ENCODE measurements at places on chromosomes 6 and 20. TPM values are rescaled to one million over a fixed set of nuclear protein-coding genes. Genes with fewer than 3 reads are reported as not detected.

Gene WFDC5
- not detected for total RNA-seq

- peaks cover 19% of the 10 kb centered on the region for H3K36me3 ChIP-seq
- no peak overlapping the region for H3K4me3 ChIP-seq
- no peaks in the 10 kb centered on the region for H3K27me3 ChIP-seq
- peak; percentile 50 for DNase-seq
- peaks cover 12% of the 10 kb centered on the region for H3K4me1 ChIP-seq
- H3K27ac ChIP-seq = no peak overlapping the region
These were observed 37.3 kb downstream of the KIF3B start for GRCh38 chr20:32314768-32315167.

Gene C6orf58
- total RNA-seq = not detected

DNA sequence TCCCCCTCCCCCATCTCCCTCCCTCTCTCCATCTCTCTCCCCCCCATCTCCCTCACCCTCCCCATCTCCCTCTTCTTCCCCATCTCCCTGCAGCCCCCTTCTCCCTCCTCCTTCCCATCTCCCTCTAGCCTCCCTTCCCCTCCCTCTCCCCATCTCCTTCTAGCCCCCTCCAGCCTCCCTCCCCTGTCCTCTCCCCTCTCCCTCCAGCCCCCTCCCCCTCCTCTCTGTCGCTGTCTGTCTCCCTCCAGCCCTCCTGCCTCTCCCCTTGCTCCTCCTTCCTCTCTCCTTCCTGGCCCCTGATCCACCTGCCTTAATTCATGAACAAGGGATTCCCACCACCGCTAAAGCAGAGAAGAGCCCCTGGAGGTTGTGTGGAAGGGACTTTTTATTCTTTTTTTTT, 26.9 kb upstream of the CHMP4B start:
- no peak overlapping the region for H3K4me3 ChIP-seq
- H3K36me3 ChIP-seq = no peaks in the 10 kb centered on the region
- peaks cover 7% of the 10 kb centered on the region for H3K27me3 ChIP-seq
- no peak for DNase-seq
- H3K4me1 ChIP-seq = no peaks in the 10 kb centered on the region

GRCh38 chr6:166520905-166521834, 65.3 kb downstream of the RAMACL start:
- H3K4me1 ChIP-seq = peaks cover 13% of the 10 kb centered on the region
- no peak overlapping the region for H3K4me3 ChIP-seq
- peaks cover 19% of the 10 kb centered on the region for H3K36me3 ChIP-seq
- no peak overlapping the region for H3K27ac ChIP-seq

Gene RBPJL
- total RNA-seq = not detected

DNA sequence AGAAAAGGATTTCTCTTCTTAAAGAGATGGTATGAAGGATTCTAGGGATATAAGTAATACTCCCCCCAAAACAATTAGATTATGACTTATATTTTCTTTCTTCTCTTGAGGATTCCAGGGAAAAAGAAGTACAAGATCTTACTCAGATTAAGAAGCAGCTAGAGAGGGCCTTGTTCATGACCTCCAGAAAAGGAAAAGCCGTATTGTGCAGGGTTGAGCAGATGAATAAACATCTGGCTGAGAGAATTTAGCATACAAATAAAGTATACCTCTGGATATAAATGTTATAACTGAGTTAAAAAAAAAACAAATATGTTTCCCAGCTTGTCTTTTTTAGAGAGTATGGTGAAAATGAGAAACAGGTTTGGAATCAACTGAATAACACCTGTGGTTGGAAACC, 11.3 kb downstream of the MYO6 start:
- H3K27me3 ChIP-seq = no peaks in the 10 kb centered on the region
- no peak overlapping the region for H3K27ac ChIP-seq
- peaks cover 5% of the 10 kb centered on the region for H3K4me1 ChIP-seq
- no peak for DNase-seq

DNA sequence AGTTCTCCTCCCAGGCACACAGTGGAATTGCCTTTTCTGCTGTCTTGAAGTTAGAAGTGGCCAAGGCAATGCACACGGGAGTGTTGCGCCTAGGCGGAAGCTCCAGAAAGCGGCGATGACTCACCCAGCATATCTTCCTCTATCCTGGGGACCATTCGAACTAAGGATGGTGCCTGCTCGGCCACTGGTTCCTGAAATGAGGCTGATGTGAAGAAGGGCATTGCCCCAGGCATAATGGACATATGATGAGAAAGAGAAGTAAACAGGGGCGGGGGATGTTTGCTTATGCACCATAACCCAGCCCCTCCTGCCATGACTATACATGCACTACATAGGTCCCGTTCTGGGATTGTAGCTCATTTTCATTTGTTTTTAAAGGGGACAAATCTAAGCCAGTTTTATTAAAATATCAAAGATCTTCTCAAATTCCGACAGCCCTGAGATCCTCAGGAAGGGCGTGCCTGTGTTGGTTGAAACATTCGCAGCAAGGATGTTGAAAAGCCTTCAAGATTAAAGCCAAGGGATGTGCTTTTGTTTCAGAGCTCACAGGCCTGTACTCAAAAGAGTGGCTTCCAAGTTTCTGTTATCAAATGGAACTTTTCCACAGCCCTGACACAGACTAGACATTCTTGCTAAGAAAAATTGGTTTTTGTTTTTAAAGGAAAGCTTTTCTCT, 218.5 kb downstream of the LY86 start:
- no peak for DNase-seq
- H3K4me1 ChIP-seq = peaks cover 14% of the 10 kb centered on the region
- no peak overlapping the region for H3K27ac ChIP-seq

Gene ADAM33
- total RNA-seq = 0.27 TPM

Measured in glutamatergic neuron (in vitro differentiated cells).